NCI-H1092 (cell line): ENCODE measurements at places on chromosomes 6 and 20.

- DNase-seq = no peak
Observed at GRCh38 chr6:96704713-96705112, 132.6 kb downstream of the GPR63 start.

- DNase-seq = no peak
Observed at GRCh38 chr20:24493181-24493580, 23.8 kb downstream of the SYNDIG1 start.

DNA sequence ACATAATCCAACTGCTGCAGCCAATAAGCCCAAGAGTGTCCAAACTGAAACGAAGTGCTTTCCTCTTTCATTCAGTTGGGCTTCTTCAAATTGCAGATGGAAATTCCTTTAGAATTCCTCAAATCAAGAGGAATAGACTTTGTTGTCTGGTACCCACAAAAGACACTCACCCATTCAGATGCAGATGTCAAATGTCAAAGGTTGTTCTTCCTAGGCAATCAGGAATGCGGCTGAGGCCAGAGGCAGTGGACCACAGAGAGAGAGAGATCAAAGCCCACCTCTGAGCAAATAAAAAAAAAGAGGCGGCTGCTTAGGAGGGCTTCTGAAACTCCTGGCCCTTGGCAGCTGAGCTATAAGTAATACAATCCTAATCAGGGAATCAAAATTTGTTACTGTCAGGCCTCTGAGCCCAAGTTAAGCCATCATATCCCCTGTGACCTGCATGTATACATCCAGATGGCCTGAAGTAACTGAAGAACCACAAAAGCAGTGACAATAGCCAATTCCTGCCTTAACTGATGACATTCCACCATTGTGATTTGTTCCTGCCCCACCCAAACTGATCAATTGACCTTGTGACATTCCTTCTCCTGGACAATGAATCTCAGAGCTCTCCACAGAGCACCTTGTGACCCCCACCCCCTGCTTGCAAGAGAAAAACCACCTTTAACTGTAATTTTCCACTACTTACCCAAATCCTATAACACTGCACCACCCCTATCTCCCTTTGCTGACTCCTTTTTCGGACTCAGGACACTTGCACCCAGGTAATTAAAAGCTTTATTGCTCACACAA is 303.0 kb upstream of the GJE1 start:
- DNase-seq = no peak

- DNase-seq = no peak
Observed at GRCh38 chr20:40676491-40677269, 12.4 kb downstream of the MAFB start.

- no peak for DNase-seq
Observed at GRCh38 chr6:14119784-14120183, 2.2 kb downstream of the CD83 start.

- no peak for DNase-seq
Observed at GRCh38 chr6:11614534-11615213, 77.1 kb downstream of the TMEM170B start.

GRCh38 chr6:69578361-69578890 is 218.4 kb downstream of the LMBRD1 start:
- no peak for DNase-seq

DNA sequence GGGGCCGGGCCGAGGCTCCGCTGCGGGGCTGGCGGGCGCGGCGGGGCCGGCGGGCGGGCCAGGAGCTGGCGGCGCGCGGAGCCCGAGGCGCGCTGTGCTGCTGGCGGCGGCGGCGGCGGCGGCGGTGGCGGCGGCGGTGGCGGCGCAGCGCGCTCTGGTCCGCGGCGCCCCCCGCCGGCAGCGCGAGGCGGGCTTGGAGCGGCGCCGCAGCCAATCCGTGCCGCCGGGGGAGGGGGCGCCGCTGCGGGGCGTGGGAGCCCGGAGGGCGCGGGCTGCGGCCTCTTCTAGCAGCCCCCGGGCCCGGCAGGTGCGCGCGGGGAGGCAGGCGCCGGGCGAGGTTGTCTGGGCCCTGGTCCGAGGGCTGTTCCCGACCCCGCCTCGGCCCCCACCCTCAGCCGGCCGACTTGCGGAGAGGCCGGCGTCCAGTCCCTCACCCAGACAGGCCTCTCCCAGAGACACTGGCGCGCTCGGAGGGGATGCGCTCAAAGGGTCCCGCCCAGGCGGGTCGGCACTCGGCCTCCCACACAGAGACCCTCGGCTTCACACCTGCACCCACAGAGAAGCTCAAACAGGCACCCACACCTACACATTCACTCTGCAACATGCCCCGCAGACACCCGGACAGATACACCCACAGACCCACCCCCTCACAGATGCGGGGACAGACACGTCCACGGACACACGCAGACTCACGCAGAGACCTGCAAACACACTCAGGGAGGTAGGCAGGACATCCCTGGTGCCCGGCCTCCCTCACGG is at the start of gene RIMS4:
Gene RIMS4 (minus strand): TSS at position 156 of the 759 bp plus-strand sequence. CDS start 275 bp downstream, outside the sequence.
- peak; percentile 33 for DNase-seq

DNA sequence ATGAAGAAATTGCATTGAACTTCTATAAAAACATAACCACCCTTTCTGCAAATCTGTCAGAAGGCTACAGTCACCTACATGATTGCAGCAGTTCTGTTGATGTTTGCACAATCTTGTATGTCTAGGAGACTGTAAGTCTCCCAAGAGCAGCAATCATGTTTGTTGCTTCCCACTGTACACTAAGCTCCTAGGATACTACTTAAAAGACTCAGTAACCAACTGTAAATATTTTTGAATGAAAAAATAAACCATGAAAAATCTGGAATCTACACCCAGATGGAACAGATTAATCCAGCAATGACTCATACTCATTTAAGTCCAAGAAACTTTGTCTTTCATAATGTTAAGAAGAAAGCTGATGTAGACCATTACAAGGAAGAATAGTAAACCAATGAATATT is 168.5 kb upstream of the ATXN1 start:
- no peak for DNase-seq

- no peak for DNase-seq
Observed at GRCh38 chr6:169213814-169214520, 39.7 kb downstream of the THBS2 start.

GRCh38 chr20:38226553-38226952 is 34.0 kb downstream of the KIAA1755 start:
- DNase-seq = no peak

- DNase-seq = no peak
Observed at GRCh38 chr6:29994826-29995225, 52.5 kb downstream of the HLA-A start.

DNA sequence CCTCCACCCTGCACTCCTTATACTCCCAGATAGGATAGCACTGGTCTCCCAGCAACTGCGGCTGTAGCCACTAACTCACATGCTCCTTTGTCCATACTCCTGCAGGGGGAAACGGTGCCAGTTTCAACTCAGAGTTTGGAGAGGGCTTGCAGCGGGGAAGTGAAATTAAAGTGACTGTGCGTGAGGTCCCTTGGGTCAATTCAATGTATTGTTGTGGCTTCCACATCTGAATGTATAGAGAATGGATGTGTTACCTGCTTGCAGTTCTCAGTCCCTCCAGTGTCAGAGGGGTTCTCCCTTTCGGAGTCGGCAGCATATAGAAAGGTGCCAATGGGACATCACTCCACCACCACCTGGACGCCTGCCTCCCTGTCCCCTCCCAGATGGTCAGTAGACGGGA is 93.6 kb upstream of the CNKSR3 start:
- DNase-seq = no peak

GRCh38 chr6:152246554-152247337 is 390.4 kb downstream of the SYNE1 start:
- no peak for DNase-seq

DNA sequence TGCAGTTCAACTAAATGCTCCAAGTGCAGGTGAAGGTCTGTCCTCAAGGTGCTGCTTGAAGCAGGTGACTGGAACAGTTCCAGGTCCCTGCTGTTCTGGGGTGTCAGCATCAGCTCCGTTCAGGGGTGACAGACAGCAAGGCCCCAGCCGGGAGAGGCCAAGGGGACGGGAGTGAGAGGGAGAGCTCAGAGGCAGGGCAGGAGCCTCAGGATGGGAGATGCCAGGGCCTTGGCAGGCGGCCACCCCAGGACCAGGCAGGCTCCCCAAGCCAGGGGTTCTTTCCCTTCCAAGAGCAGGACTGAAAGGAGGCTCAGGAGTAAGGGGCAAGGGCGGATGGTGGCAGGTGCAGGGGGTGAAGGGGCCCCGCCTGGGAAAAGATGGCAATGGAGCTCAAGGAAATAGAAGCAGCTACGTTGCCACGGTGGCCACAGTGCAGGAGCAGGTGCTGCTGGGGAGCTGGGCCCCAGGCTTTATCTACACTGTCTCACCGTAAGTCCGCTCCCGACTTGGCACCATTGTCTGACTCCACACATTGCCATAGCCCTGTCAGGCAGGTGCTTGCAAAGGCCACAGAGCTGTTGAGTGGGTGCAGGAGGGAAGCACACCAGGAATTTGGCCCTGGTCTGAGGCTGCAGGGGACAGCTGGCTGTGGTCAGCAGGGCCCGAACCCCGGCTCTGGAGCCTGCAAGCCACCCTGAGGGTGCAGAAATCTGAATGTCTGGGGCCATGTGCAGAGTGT is 43.1 kb downstream of the ERMARD start:
- DNase-seq = peak; percentile 83

- DNase-seq = no peak
Observed at GRCh38 chr6:138004430-138005287, 102.6 kb downstream of the PERP start.

- no peak for DNase-seq
Observed at GRCh38 chr6:22716721-22717120, 147.4 kb downstream of the HDGFL1 start.

- no peak for DNase-seq
Observed at GRCh38 chr6:150184850-150185731, 42.2 kb downstream of the PPP1R14C start.

DNA sequence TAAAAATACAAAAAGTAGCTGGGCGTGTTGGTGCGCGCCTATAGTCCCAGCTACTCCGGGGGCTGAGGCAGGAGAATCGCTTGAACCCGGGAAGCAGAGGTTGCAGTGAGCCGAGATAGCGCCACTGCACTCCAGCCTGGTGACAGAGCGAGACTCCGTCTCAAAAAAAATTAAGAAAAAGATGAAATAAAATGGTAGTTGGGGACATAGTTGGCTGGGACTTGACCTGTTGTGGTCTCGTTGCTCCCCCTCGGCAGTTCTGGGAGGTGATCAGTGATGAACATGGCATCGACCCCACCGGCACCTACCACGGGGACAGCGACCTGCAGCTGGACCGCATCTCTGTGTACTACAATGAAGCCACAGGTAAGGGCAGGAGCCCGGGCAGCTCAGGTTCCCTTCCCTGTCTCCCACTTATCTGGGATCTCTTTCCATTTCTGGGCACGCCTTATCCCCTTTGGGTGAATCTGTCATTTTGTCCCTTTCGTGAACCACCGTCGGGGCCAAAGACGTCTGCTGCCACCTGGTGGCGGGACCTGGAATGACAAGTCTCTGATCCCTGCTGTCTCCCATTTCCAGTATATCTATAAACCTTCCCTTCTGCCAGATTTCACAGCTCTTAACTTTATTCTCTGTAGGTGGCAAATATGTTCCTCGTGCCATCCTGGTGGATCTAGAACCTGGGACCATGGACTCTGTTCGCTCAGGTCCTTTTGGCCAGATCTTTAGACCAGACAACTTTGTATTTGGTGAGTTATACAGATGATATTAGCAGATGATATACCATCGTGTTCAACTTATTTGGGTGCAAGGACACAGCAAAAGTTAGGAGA is 2.3 kb downstream of the TUBB start:
- DNase-seq = peak; percentile 41
